ENCODE measurements at places on chromosomes 1 and 21.

GRCh38 chr1:205356440-205357139 is at the start of gene KLHDC8A:
TSS of gene KLHDC8A (minus strand) at chr1:205356922. CDS start at chr1:205343604, 13,318 bp downstream.
- no peak for DNase-seq

GRCh38 chr1:241600496-241600901 is 39.7 kb downstream of the CHML start:
- DNase-seq = no peak

DNA sequence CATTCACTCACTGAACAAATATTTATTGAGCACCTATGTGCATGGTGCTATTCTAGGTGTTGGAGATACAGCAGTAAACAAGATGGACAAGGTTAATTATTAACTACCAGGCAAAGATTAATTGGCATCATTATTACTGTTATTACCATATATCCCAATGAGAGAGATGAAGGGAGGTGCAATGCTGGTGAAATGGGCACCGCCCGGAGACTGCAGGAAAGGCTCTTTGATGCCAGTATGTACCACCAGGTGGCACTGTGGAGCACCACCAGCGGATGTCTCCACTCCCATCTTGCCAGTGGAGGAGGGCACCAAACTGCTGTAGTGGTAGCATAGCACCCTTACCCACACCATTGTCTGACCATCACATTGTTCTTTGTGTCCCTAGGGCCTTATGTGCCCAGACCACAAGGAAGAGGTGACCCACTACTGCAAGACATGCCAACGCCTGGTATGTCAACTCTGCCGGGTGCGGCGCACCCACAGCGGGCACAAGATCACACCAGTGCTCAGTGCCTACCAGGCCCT is 3.0 kb downstream of the TRIM46 start:
- peak; percentile 70 for DNase-seq

GRCh38 chr1:208646431-208646830 is 402.2 kb upstream of the PLXNA2 start:
- DNase-seq = no peak

DNA sequence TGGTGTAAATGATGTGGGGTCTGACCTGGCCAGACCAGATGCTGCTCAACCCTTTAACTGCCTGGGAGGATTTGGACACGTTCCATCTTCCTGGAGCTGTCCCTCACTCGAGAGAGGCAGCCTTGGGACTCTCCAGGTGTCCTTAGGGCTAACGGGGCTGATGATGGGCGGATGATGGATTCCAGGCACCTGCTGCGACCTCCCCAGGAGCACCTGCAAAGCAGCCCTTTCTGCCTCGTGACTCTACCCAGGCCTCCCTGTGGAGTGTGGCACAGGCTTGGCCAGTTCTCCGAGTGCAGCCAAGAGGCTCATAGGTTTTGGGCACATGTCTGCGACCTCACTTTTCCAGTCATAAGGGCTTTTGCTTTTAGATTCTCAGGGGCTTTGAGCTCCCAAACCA is 12.3 kb upstream of the TRIM17 start:
- no peak for DNase-seq

DNA sequence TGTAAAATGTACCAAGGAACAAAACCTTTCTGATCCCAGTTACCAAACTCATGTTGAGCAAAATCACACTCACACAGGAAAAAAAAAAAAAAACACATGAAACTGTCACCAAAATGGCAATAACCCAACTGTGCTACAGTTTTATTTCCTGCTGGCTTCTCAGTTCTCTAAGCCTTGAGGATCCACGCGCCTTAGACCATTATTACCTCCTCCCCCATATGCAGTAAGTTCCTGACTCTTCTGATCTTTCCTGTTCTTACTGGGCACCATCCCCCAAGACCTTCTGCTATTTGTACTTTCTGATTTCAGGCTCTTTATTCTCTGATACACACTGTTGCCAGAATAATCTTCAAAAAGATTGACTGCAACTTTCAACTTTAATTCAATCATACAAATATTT is 79.6 kb downstream of the SLC45A1 start:
- DNase-seq = no peak

- no peak for DNase-seq
These were observed 50.5 kb downstream of the DMAP1 start for GRCh38 chr1:44263568-44264450.

- DNase-seq = no peak
These were observed 53.4 kb downstream of the WLS start for GRCh38 chr1:68178821-68179490.

DNA sequence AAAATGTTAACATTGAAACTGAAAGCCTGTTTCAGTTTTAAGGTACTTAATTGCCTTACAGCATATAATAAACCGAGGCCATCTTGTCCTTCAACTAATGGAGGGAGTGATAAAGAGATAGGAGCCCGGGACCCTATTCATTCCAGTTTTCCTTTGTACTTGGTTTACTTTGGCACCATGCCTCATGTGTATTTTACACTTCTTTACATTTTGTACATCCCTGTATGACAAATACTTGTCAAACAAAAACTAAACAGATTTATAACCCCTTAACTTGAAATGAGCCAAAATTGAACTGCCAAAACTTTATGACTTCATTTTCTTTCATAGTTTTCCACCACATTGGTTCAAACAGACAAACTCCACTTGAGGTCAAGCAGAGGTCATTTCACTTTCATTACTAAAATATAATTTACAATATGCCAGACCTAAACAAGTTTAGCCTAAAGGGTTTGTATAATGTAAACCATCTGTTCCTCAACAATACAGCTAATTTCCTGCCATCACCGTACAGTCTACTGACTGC is 30.9 kb upstream of the UBE2U start:
- DNase-seq = no peak
